ENCODE measurements at places on chromosomes 6 and 20.
A peak's percentile ranks its signal among the peaks of the same experiment; 100 is the strongest.

GRCh38 chr20:49340161-49340966 is 62.5 kb upstream of the ZNFX1 start:
- no peak for DNase-seq

DNA sequence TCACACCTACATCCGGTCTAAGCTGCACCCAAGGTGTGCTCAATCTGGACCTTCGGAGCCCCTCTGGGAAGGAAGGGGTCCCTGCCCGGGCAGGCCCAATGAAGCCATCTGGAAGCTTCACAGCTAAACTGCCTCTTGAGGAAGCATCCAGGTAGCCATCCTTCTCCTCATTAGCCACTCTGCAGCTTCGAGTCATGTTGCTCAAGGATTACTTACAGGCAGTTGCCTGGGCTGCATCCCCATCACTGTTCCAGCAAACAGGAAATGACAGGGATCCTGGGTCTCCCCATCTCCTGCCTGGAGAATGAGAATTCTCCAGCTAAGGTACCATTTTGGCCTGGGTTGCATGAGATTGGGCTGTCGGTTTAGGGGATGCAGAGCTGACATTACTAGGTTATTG is 91.7 kb downstream of the ERMARD start:
- no peak for DNase-seq

DNA sequence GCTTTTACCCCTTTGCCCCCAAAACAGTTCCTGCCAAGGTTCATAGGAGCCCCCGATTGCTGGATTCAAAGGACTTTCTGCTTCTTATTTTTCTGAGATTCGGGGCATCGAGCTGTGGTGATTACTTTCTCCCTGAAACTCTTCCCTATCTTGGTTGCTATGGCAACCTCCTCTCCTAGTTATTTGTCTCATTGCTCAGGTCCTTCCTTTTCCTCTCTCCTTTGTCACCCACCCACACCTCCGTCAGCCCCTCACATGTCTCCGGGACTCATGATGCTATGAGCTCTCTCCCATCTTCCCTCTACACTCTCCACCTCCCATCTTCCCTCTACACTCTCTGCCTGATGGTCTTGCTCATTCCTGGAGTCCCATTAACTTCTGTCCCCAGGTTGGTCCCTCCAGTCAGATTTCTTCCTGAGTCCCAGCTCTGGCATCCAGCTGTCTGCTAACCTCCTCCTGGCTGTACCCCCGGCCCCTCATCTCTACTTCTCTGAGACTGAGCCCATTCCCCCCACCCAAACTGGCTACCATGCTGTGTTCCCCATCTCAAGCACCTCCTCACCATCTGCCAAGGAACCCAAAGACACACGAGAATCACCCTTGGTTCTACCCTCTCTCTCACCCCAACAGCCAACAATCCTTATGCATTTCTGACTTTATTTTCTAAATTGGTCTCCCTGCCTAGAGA is 30.2 kb upstream of the NNAT start:
- DNase-seq, result no peak

DNA sequence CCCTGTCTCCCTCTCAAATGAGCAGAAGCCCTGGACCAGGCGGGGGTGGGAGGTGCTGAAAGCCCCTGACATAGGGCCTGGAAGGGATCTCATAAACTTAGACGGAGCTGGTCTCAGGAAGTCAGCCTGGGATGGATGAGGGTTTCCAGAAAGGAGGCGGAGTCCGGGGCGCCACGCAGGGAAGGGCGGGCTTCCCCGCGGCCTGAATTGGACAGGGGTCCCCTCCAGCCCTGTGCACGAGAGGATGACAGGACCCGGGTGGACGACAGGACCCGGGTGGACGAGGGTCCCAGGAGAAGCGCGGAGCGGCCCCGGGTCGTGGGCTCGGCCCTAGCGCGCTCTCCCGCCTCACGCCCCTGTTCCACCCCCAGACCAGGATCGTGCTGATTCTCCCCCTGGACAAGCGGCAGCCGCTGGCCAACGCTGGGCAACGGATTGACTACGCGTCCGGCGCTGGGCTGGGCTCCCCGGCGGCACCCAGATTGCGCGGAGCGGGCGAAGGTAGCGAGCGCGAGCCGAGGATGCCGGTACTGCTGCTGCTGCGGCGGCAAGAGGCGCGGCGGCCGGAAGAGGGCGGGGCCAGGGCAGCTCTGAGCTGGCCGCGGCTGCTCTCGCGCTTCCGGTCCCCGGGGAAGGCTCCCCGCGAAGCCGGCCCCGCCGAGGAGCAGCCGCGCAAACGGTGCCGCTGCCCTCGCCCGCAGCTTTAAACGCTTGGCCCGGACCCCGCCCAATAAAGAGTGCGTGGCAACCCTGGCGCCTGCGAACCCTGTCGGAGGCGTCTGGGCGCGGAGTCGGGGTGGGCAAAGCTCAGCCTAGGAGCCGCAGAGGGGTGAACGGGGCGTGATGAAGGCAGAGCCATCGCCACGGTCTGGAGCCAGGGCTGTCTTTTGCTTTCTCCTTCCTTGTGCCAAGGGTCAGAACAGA is 1.3 kb downstream of the C20orf144 start:
- DNase-seq, result peak; percentile 63

- no peak for DNase-seq
Observed at GRCh38 chr6:80974579-80974978, 777.9 kb downstream of the TENT5A start.

GRCh38 chr20:45963059-45964005 is 8.7 kb downstream of the ZNF335 start:
- no peak for DNase-seq

DNA sequence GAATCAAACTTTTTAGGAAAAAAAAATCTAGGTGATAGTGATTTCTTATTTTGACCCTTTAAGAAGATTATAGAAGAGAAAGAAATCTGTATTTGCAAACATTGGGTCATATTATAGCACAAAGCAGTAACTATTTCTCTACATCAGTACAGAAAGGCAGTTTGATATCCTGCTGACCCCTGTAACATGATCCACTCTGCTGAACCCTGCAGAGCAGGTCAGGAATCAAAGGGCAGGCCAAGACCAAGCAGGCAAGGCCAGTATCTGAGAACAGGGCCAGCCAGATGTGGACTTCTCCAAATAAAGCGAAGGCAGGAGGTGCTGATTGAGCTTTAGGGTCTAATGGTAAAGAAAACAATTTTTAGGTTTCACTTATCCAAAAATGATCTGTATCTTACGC is 239.4 kb downstream of the PTPRK start:
- DNase-seq, result no peak

GRCh38 chr6:44133981-44134711 is 6.8 kb downstream of the TMEM63B start:
- no peak for DNase-seq

All from memory B cell (primary cell).